ENCODE measurements at places on chromosomes 4 and X.
A peak's percentile ranks its signal among the peaks of the same experiment; 100 is the strongest.

DNA sequence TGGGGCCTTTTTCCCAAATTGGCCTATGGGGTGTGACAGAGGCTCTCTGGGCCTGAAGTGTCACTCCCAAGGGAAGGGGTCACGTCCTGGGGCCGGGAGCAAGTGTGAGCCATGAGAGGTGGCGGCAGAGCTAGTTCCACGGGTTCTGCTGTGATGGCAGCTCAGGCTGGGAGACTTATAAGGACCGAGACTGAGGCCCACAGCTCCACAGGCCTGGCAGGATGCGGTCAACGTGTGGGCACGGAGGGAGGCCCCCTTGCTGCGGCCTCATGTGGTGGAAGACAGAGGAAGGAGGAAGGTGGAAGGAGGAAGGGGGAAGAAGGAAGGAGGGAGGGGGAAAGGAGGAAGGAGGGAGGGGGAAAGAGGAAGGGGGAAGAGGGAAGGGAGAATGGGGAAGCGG is 7.2 kb upstream of the CPLX1 start:
- no peak for DNase-seq

- no peak for DNase-seq
These were observed 245.9 kb upstream of the GIMD1 start for GRCh38 chr4:106614441-106614840.

DNA sequence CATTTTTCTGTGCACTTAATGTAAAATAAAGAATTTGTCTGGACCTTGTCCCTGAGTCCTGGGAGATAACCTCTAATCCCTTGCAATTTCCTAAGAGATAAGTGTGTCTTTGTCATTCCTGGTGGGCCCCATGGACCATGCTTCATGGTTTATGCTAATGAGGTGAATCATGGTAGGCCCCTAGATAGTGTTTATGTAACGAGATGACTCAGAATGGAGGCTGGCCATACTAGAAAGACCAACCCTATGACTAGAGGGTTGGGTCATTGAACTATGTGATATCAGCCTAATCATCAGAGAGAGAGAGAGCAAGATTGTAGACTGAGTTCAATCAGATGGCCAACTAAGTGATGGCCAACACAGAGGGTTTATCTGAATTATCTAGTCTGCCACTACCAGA is 64.2 kb upstream of the NHSL2 start:
- peak; percentile 49 for DNase-seq

DNA sequence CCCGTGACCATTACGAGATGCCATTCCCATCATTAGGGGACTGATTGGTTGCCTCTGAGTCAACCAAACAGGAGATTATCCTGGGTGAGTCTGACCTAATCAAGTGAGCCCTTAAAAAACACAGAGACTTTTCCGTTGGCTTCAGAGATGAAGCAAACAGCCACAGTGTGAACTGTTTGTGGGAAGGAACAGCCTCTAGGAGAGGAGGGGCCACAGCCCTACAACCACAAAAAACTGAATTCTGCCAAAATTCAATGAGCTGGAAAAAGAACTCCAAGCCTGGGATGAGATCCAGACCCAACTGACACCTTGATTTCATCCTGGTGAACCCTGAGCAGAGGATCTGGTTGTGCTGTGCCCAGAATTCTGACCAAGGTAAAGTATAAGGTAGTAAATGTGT is 31.3 kb upstream of the TBL1X start:
- no peak for DNase-seq

DNA sequence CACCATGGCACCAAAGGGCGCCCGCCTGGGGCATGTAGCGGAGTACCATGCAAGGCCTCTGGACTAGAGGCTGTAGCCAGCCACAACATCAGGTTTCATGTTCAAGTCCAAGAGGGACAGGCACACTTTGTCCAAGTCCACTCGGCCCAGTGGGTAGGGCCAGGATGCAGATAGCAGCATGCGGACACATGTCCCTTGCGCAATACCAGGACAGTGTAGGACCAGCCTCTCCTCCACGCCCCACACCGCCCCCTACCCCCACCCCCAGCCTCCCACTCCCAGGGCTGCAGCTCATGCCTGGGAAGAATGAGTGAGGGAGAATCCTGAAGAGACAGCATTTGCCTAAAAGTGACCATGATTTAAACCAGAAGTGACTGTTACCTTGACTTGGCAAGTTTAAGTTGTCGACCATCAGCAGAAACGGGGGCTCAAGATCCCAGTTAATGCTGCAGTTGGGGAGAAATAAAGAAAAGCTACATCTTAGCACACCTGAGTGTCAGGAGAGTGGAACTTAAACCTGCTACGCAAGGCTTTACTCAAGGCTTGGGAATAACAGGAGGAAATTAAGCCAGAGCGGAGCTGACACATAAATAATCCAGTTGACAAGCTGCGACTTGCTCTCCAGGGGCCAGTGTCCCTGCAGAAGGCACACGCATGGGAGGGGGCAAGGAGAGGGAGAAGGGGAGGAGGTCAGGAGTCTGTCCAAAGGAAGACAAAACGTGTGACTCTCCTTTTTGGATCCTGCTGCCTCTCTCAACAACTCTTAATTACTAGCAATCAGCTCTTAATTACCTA is 221.7 kb downstream of the BCOR start:
- no peak for DNase-seq

Measured in HS-27A (cell line).